Activated naive CD4-positive, alpha-beta T cell treated with anti-CD3 and anti-CD28 coated beads, Interleukin-2, amount 50 U/mL, for 72 hours (primary cell): ENCODE measurements at places on chromosomes 6 and 20. TPM values are rescaled to one million over a fixed set of nuclear protein-coding genes. Genes with fewer than 3 reads are reported as not detected.

DNA sequence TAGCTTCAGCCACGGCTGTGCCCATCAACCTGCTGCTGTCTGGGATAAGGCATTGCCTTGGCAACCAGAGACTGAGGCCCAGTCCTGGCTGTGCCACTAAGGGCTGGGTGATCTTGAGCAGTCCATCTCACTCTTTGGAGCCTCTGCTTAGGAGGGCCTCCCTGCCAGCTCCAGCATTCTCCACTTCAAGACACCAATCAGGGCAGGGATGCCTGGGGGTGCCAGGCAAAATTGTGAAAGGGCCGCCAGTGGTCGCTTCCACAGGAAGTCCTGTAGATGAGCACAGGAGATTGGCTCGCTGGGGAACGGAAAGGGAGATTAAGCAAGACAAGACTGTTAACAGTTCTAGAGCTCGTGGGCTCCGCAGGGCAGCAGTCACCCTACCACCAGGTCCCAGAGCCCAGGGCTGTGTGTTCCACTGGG is at the start of gene RAB44:
Gene RAB44 (plus strand): TSS at position 346 of the 423 bp plus-strand sequence. CDS start 6,410 bp downstream, outside the sequence.
- DNase-seq = no peak

DNA sequence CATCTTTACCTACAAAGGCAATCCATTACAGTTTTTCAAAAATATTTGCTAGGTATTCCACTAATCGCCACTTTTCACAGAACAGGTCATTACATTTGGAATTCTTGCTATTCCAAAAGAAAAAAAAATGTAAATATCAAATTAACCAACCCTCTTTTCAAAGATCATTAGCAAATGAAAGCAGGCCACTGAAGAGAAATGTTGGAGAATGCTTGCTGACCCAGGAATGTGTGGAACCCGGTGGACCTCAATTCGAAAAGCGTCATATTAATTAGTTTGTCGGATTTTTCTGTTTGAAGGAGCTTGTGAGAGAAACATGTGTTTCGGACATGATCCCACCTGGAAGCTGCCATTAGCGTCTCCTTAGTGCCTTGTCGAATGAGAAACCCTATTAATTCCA is 27.9 kb upstream of the SERPINB9 start:
- peak; percentile 11 for DNase-seq

GRCh38 chr6:44548319-44548718 is 160.8 kb downstream of the CDC5L start:
- DNase-seq = no peak

CEP43 gene
- 21.9 TPM for total RNA-seq

AVP gene
- total RNA-seq = 0.45 TPM

PACRG gene
- total RNA-seq = 0.43 TPM
